ENCODE measurements at places on chromosomes 3 and 15.
A peak's percentile ranks its signal among the peaks of the same experiment; 100 is the strongest.

- no peak for DNase-seq
Observed at GRCh38 chr15:63698692-63699091, 101.5 kb downstream of the FBXL22 start.

- DNase-seq = no peak
Observed at GRCh38 chr3:193560091-193560490, 5.4 kb upstream of the ATP13A4 start.

DNA sequence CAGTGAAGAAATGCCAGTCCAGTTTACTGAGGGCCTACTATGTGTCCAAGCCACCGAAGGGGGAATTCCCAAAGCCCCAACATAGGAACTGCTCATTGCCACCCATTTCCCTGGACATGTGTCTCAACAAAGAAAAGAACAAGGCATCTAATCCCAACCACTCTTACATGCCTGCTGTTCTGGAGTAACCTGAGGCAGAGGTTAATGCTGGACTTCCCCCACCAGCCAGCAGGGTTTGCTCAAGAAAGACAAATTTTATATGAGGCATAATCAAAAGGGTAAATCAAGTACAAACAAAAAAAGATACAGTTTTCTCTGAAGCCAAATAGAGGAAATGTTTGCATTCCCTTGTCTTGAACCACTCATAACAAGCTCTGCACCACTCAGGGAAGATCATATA lies 4.1 kb downstream of the ADCY5 start:
- DNase-seq = no peak

- DNase-seq = no peak
Observed at GRCh38 chr3:168975576-168975975, 687.9 kb downstream of the MECOM start.

GRCh38 chr3:190912736-190913135 lies 50.2 kb upstream of the GMNC start:
- peak; percentile 37 for DNase-seq

- DNase-seq = peak; percentile 88
Observed at GRCh38 chr3:58640700-58641372, 25.7 kb downstream of the FAM3D start.

DNA sequence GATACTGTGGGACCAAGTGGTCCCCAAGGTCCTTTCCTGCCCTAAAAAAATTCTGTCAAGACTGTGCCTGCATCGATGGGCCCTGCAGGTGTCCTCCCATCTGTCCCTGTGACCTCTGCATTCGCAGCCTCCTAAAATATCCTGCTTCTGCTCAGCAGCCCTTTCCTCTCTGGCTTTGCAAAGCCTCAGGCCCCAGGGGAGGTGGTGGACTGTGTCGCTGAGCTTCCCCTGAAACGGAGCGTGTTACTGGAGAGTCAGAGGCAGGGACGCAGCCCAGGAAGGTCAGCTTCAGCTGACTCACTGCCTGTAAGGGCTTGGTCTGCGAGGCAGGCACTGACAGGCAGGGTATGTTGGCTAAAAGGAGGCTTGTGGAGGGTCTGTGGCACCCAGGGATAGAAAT lies 110.0 kb downstream of the RAB11A start:
- DNase-seq = peak; percentile 37

DNA sequence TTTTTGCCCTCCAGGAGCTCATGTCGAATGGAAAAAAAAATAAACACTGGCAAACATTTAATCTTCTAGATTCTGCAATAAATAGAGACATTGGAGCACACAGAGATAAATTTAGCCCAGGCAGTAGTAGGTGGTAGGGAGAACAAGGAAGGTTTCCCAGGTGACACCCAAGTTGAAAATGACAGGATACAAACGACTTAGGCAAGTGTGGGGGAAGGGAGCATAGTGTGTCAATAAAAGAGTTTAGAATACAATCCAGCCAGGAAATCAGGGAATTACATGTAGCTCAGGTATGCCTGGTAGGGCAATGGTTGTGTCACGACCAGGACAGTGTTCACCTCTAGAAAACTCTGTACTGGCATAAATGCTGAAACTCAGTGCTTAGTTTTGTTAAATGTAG lies 364.6 kb upstream of the AGTR1 start:
- DNase-seq = peak; percentile 82

DNA sequence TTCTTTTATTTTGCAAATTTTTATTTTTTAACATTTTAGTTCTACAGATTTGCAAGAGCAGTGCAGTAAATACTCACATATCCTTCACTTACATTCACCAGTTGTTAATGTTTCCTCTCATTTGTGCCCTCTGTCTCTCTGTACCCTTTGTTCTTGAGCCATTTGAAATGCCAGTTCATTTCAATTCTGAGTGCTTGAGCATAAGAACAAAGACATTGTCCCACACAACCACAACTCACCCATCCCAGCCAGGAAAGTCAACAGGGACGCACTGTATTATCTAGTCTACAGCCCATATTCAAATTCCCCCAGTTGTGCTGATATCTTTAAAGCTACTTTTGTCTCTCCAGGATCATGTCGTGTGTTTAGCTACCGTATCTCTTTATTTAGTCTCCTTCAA lies 141.4 kb upstream of the SLC6A11 start:
- DNase-seq = no peak

DNA sequence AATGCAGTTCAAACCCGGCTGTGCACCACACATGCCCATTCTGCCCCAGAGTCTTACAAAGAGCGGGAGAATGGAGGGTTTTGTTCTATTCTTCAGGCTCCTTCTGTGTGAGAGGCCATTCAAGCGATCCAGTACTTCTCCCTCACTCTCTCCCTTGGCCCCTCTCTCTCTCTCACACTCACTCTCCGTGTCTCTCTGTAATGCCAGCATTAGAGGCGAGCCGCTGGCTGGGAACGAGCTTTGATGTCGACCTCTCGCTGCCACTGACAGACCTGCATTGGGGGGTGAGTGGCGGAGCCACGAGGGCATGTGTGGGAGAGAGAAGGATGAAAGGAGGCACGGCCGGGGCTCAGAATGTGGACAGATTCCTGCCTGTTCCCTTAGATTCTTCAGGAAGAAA lies 231.7 kb upstream of the ARRDC4 start:
- no peak for DNase-seq

DNA sequence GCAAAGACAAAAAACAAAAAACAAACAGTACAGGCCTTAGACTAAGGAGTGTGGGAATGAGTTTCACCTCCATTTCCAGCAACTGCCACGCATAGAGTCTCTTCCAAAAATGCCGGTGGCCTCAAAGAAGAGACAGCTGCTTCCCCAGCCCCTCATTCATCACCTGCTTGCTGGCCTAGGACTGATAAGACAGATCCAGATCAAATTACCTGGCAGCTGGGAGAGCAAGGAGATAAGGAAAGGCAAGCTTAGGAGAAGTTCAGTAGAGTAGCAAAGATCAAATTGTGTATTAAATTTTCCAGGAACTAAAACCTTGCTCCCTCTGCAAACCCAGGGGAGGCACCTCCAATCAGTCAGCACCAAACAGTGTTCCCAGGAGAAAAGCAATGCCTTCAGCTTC lies 325.8 kb upstream of the CTNNB1 start:
- peak; percentile 78 for DNase-seq

- no peak for DNase-seq
Observed at GRCh38 chr15:84880822-84881519, 3.5 kb upstream of the SLC28A1 start.

- DNase-seq = no peak
Observed at GRCh38 chr3:123397921-123398785, 50.7 kb downstream of the ADCY5 start.

- no peak for DNase-seq
Observed at GRCh38 chr3:195034101-195034500, 236.9 kb downstream of the XXYLT1 start.

- DNase-seq = no peak
Observed at GRCh38 chr3:11116336-11117059, 37.8 kb upstream of the HRH1 start.

- DNase-seq = no peak
Observed at GRCh38 chr15:76155731-76156130, 95.9 kb downstream of the TMEM266 start.

DNA sequence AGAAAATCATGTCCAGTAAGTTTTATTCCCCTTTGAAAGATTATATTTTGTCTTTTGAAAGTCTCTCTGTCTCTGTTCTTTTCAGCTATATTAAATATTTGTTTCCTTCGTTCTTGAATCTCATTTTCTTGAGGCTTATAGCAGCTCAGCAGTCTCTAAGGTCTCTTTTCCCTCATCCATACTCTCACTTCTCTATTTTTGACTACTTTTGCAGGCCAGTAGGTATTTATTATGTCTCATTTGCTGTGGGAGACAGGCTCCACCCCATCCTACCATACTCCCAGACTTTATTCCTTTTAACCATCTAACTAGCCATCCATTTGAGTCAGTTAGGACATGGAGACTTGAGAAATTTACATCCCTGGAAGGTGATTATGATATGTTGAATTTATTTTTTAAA lies 71.0 kb downstream of the FILIP1L start:
- no peak for DNase-seq

- no peak for DNase-seq
Observed at GRCh38 chr15:101500865-101501551, 11.5 kb upstream of the PCSK6 start.

DNA sequence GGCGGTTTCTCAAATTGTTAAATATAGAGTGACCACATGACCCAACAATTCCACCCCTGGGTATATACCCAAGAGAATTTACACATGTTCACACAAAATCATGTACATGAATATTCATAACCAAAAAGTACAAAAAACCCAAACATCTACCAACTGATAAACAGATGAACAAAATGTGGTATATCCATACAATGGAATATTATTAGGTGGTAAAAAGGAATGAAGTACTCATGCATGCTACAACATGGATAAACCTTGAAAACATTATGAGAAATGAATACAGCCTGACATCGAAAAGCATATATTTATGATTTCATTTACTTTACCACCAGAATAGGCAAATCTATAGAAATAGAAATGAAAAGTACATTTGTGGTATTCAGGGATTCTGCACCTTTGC lies 7.4 kb downstream of the PLCB2 start:
- no peak for DNase-seq

GRCh38 chr15:80375968-80376891 lies 28.0 kb upstream of the ARNT2 start:
- no peak for DNase-seq

- DNase-seq = no peak
Observed at GRCh38 chr3:4517643-4518311, 24.6 kb downstream of the ITPR1 start.

DNA sequence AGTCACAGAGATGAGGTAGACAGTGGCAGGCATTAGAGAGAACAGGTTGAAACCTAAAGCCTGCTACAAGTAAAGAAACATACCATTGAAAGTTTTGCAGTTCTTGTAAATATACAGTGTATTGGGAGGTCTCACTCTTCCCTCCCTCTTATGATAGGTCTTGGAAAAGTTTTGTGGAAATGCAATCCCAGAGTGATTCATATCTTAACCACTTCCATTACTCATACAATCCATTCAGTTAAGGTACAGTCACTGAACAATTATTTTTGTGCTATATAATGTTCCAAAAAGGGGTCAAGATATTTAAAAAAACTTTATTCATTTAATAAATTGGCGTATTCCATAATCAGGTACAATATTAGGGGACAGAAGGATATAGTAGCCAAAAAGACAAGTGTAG lies 737.7 kb upstream of the ALCAM start:
- no peak for DNase-seq

GRCh38 chr3:159626598-159626997 lies 362.0 kb upstream of the IL12A start:
- DNase-seq = no peak

DNA sequence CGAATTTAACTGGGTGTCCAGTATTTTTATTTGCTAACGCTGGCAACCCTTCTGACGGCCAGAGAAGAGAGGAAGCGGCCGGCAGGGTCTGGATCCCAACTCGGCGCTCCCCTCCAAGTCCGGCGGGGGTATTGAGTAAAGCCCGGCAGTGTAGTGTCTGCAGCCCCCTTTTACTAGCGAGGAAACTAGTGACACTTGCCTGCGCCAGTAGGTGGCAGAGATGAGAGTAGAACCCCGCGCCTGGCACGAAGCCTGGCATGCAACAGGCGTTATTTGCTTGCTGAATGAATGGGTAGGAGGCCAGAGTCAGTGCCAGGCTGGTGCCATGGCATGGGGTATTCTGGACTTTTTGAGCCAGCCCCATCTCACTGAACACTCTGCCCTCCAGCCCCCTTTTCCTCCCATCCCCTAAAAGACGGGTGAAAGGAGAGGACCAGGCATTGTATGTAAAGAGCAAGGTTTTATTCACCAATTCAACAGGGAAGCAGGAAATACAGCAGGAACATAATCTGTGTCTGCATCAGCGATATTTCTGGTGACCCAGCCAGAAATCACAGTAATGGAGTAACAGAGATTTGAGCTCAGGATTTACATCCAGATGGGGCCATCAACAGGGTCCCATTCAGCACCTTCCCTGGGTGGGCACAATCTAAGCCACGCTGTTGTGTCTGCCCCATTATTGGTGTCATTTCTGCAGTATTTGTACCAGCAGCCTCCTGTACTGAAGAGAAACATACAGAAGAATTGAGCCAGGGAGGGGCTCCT lies 788 bp upstream of the WDR73 start:
- DNase-seq = peak; percentile 90

DNA sequence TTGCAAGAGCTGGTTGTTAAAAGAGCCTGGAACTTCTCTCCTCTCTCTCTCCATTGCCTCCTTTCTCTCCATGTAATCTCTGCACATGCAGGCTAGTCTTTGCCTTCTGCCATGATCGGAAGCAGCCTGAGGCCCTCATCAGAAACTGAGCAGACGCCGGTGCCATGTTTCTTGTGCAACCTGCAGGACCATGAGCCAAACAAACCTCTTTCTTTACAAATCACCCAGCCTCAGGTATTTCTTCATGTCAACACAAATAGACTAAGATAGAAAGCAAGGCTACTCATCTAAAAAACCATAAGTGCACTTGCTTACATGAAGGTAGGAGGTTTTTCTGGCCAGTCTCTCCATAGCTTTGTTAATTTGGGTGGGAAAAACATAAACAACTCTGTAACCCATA lies 8.7 kb downstream of the PDZRN3 start:
- no peak for DNase-seq

DNA sequence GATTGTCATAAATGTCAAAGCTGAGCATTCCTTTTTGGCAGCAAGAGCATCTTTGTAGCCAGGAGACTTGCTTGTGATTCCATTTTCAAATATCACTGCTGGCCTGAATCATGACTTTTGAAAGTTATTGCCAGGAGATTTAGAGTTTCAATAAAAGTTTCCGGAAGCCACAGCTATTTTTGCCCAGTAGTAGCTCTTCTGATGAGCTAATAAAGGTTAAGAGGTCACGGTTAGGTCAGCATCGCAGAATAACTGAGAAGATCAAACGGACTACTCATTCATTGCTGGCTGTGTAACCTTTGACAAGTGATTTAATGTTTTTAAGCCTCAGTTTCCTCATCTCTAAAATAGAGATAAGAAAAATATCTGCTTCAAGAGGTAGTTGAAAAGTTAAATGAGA lies 105.1 kb upstream of the ETV5 start:
- no peak for DNase-seq

Data from mesendoderm (in vitro differentiated cells).